Stimulated activated CD4-positive, alpha-beta T cell treated with anti-CD3 and anti-CD28 coated beads, Interleukin-2, amount 100 ng/mL, for 24 hours (primary cell): ENCODE measurements at places on chromosomes 5 and 9.

- no peak for DNase-seq
Observed at GRCh38 chr9:107693625-107694326, 204.2 kb upstream of the KLF4 start.

GRCh38 chr9:109689701-109690100 is 90.3 kb upstream of the PALM2AKAP2 start:
- DNase-seq = no peak

DNA sequence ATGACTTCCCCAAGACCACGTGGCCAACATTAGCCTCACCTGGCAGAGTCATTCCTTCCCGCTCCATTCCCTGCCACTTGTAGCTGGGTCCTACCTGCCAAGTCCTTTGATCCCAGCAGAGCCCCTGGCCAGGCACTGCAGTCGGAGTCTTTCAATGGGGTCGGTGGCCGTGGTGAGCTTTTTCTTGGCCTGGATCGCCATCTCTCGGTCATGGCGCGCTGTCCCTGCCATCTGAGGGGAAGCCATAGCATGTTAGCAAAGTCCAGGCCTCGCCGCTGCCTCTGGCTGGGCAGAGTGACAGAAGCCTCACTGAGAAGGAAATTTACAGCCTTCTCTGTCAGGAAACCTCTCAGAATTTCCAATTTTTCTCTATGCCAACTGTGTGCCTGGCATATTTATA is 17.5 kb downstream of the CAPSL start:
- no peak for DNase-seq

DNA sequence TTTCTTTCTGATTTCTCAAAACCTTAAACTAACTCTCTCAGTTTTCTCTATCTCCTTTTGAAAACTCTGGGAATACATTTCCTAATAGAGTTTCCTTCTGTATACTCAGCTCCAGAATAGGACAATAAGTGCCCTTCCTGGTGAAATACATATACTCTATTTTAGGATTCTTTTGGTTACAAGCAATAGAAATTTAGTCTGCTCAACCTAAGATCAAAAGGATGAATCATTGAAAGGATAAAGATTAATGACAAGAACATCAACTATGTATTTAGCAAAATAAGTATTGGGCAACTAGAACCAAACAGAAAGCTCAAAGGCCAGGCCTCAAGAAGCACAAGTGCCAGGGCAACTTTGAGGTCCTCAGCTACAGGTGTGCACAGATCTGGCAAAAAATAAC is 127.1 kb downstream of the ADAMTSL1 start:
- no peak for DNase-seq

DNA sequence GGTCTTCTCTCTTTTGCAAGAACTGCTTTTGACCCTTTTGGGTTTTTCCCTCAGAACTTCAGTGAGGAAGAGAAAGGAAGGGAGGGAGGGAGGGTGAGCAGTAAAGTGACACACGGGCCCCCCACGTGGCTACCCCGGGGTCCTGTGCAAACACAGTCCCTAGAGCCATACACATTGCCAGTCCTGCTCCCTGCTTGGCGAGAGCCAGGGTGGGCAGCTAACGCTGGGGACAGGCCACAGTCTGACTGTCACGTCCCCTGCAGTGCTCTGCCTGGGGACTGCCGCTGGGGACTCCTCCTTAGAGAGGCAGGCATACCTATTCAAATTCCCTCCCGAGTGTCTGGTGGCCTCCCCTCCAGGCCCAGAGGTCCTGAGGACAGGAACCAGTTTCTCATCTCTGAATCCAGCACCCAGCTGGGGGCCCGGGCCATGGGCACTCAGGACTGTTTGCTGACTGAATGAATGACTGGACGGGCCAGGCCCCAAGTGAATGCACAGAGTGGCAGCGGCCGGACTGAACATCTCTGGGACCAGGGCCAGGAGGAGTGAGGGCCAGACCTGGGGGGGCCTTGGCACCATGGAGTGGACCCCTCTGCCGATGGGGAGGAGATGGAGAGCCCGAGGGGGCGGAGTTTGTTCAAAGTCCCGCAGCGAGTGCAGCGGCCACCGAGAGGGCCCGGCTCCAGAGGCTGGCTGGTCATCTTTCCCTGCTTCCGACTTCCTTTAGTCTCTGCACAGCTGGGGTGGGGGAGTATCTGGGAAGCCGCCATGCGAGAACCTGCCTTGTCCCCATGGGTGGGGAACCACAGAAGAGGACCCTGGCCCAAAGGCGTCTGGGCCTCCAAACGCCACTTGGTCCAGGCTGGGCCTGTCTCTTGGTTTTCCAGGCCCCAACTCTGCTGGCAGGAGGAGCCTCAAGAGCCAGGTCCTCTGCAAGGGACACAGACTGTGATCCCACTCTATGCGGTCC is 5.8 kb downstream of the CCDC187 start:
- no peak for DNase-seq

DNA sequence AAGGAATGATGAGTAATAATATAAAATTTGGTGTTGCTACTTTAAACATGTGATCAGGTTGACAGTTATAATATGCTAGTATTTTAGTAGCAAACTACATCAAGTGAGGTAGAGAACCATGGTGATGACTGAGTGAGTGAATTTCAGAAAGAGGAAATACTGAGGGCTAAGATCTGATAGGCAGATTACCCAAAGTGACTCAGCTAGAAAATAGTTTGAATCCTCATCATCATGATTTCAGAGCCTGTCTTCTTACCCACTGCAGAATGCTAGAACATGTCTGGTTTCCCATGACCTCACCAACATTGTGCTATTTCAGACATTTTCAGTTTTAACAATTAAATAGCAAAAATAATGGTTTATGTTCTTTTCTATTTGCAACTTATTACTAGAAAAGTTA is 602.1 kb downstream of the TAF11L14 start:
- no peak for DNase-seq

DNA sequence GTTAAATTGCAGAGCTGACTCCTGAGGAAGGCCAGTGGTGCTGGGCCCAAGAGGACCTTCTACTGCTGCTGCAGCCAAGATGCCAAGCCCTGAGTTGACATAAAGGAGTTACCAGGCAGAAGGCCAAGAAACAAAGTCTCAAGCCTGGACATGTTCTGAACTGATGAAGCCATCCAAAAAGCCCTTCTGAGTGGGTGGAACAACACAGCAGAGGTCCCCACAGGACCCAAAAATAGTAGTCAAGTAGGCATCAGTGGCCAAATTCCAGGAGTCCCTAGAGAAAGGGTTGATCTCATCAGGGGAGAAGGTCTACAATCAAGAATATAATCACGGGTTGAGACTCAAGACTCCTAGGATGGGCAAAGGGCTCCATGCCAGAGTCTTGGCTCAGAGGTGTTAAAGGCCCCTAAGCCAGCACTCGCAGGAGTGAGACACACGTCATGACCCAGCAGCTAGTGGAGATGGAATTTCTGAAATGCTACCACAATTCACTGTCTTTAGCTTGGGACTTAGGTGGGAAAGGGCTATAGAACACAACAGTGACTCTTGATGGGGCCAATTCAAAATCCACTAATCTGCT is 119.7 kb downstream of the FANCC start:
- no peak for DNase-seq

- DNase-seq = no peak
Observed at GRCh38 chr5:150407096-150407720, 5.5 kb downstream of the CD74 start.

DNA sequence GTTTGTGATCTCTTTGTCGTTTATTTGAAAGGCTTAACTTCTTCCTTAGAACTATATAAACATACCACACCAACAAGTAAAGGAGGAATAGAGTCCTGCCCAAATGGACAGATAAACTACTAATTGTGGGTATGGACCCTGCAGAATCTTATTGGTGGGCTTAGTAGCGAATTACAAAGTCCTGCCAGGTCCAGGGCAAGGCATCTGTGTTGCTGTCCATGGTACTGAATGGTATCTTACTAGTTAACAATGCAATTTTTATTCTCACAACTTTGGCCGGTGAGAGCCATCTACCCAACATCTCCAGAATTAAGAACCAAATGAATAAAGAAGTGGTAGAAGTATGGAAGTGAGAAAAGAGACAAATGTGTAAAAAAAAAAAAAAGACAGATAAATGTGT is 1782.4 kb upstream of the WWC1 start:
- no peak for DNase-seq
